Panc1 (cell line): ENCODE measurements at places on chromosomes 2 and 18.

- DNase-seq = no peak
Observed at GRCh38 chr18:23812546-23813440, 123.5 kb downstream of the LAMA3 start.

DNA sequence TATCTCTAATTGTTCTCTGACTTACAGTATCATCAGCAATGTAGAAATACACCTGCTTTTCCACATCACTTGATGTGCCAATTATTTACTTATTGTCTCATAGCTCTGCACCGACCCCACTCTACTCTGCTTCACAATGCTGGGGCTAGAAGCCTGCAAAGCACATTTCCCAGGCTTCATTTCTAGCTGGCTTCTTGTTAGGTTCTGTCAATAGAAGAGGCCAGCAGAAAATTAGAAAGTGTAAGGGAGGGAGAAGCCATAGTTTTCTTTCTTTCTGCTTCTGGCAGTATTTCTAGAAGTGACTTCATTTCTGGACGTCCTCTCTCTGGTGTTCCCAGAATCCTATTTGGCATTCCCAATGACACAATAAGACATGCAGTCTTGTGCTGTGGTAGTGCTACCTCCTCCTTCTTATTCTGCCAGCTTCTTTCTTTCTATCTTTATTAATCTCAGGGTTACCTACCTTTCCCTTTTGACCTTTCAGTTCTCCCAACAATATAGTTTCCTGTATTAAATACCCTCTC is 12.5 kb upstream of the TANC1 start:
- no peak for DNase-seq

- peak; percentile 25 for DNase-seq
Observed at GRCh38 chr18:11518788-11519685, 90.4 kb upstream of the SLC35G4 start.

DNA sequence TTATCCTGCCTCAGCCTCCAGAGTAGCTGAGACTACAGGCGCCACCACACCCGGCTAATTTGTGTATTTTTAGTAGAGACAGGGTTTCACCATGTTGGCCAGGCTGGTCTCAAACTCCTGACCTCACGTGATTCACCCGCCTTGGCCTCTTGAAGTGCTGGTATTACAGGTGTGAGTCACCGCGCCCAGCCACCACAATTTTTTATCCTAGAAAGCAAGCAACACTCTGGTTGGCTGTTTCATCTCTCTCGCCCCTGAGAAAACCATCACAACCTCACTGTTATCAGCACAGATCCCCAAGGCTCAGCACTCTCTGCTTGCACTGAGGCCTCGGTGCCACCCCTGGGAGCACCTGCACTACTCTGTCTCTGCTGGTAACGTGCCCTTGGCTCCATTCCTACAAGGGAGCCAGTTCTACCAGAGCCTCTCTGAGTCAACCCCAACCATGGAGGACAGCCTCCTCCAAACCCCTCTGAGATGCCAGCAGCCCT is 134.8 kb upstream of the AGAP1 start:
- no peak for DNase-seq

GRCh38 chr2:45616658-45617411 is 5.8 kb upstream of the SRBD1 start:
- no peak for DNase-seq

DNA sequence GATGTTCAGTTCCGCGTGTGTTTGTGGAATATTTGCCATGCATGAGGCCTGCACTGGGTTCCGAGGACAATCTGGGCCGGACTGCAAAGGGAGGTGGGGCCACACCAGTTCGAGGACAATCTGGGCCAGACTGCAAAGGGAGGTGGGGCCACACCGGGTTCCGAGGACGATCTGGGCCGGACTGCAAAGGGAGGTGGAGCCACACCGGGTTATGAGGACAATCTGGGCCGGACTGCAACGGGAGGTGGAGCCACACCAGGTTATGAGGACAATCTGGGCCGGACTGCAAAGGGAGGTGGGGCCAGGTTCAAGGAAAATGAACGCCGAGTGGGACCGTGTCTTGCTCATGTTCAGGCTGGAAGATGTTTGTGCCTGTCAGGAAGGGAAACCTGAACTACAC is 97.8 kb upstream of the HDAC4 start:
- no peak for DNase-seq

- no peak for DNase-seq
Observed at GRCh38 chr2:197011801-197012641, 85.5 kb upstream of the PGAP1 start.

GRCh38 chr2:137435162-137435561 is 529.1 kb upstream of the HNMT start:
- no peak for DNase-seq
